ENCODE measurements at places on chromosomes 11 and 22.

DNA sequence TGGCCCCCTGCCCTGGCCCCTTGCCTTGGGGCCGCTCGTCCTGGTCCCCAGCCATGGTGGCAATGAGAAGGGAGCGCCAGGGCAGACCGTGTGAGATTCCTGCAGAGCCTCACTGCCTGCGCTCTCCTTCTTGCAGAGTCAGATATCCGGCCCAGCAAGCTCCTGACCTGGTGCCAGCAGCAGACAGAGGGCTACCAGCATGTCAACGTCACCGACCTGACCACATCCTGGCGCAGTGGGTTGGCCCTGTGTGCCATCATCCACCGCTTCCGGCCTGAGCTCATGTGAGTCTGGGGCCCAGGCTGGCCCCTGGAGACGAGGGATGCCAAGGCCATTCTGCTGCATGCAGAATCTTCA is 114.1 kb downstream of the MICAL2 start:
- DNase-seq, result peak; percentile 84

GRCh38 chr11:29657709-29658108 is 359.1 kb downstream of the KCNA4 start:
- no peak for DNase-seq

GRCh38 chr11:100689141-100689540 is 2.1 kb downstream of the ARHGAP42 start:
- DNase-seq, result no peak

- DNase-seq, result peak; percentile 20
These were observed 20.5 kb downstream of the UBE2L3 start for GRCh38 chr22:21587803-21588611.

GRCh38 chr22:48869161-48869560 is 958.5 kb downstream of the BRD1 start:
- DNase-seq, result no peak

DNA sequence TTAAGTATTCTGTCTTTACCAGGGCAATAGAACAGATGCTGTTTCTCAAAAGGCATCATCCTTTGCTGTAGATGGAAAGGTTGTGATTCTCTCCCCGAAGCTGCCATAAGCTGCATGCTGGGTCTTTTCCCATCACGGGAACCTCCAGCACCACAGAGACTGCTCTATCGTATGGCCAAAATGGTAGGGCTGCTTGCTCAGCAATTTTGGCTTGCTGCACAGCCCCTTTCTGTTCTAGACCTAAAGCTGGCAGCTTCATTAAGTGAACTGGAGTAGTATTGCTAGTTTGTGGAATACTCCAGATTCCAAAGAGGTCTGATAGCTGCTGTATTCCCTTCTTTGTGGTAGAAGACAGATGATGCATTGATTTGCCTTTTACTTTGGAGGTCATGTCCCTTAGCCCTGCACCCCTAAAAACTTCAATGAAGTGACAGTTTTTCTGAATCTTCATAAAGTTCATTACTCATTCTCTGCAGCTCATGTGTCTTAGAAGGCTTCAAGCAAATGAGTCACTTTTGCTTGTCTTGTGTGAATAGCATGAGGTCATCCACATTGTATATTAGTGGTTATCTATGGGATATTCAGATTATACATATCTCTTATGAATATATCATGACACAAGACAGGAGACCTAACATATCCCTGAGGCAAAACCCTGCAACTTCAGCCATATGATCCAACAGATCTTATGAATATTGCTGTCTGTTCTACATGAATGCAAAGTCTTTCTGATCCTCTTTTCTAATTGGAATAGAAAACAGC is 245.3 kb downstream of the FAM76B start:
- peak; percentile 2 for DNase-seq

DNA sequence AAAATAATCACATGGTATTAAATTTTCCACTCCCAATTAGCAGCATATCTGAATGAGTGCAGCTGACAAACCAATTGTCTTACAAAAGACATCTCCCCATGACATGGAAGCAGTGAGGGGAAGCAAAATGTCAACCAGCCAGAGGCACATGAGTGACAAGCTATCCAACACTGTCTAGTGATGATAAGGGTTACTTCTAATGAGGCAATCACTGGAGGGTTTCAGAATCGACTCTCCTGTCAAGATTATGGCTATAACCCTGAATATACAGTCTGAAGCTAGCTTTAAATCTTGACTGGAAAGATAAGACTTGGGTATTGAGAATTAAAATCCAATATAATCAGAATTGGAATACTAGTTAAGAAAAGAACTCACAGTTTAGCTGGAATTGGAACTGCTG is 50.3 kb downstream of the AMBRA1 start:
- DNase-seq, result no peak

DNA sequence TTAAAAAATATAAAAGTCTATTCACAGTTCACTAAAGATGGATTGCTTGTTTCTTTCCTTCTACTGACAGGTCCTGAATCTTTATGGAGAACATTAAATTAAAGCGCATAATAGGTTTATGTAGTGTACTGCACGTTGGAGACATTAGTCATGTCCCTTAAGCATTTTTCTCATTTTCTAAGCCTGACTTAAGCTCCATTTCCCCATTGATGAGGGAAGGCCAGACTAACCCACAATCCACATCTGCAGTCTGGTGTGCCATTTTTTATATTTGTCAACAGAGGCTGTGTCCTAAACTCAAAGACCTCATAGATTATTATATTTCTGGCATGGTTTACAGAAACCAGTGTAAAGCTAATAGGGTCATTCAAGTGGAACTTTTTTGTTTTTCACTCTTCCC is 39.9 kb downstream of the CADM1 start:
- no peak for DNase-seq

DNA sequence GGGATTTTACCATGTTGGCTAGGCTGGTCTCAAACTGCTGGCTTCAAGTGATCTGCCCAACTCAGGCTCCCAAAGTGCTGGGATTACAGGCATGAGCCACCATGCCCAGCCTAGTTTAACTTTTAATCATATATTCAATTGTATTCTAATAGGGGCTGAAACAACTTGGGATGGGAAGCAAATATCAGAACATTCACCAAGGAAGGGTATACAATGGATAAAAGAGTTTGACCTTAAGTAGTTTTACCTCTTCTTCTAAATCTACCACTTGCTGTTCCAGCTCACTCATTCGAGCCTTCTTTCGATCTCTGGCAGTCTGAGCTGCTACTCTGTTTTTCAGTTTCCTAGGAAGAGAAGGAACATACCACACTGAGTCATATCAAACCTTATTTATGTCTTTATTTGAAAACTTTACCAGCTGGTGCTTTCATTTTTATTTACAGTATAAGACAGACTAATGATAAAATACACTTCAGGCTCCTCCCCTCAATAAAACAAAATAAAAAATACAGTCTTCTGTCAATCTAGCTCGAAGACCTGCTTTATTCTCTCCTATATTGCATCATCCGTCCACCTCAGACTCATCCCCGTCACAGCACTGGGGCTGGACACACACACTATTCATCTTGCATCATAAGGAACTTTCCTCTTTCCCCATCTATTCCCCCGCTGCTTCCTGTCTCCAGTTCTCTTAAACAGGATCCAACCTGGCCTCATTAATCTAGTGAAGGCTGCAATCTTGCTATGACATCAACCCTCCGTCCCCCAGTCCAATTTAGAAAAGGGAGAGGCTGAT is 1.4 kb downstream of the XBP1 start:
- peak; percentile 55 for DNase-seq

DNA sequence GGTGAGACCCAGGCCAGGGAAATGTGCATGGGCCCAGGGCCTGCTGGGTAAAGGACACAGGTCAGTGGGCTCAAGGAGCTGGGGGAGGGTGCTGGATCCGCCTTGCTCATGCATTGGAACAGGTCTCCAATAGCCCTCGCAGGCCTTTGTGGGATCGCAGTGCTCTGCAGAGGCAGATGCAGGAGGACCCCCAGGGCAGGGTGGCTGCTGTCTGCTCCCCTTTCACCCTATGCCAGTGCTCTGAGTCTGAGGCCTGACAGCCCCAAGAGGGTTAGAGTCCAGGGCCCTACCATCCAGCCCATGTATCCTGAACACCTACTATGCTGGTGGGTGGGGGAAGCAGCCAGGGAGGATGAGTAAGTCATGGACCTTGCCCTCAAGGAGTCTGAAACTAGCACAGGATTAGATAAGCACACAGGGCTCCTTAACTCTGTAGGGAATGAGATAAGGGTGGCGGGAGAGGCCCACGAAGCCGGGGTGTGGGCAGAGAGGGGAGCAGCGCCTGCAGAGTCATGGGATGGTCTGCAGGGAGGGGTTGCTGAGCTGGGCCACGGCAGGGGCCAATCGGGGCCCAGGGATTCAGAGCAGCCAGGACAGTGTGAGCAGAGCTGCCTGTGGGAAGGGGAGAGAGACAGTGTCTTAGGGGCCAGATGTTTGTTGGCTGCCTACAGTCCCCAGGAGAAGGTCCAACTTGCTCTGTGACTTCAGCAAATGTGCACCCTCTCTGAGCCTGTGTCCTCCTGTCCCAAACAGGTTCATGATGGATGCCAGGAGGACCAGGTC is 10.5 kb upstream of the EHD1 start:
- no peak for DNase-seq

DNA sequence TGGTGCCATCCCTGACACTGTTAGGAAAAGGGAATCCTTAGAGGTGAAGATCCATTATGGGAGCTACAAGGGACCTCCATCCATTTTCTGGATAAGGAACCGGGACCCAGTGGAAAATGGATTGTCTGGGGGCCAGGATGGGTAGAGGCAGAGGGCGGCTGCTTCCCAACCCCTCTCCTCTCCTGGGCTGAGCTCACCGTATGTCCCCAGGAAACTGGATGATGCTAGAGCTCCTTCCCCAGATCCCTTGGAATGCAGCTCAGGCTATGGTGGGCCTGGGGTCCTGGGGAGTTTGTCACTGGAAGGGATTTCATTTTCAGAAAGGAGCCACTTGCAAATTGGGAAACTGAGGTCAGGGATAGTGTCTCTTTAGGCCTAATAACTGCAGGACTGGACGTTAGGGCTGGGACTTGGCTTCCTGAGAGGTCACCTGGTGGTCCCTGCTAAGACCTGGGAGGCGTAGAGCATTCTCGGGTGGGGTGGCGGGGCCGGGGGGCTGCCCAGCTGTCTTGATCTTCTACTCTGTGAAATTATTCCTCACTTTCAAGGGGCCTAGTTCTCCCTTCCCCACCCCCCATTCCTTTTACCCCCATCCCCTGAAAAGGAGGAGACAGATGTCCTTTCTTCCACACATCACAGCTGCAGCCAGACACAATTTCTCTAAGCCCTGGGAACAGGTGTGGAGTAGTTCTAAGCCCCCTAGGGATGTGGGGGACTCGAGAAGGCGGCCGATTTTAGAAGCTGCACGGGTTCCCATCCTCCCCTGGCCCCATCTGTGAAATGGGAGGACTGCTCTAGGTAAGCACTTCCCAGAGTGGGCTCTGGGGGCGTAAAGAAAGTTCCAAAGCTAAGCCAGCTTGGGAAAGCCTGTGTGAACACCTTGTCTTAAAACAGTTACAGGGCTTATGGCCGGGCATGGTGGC is 99.8 kb downstream of the PKNOX2 start:
- no peak for DNase-seq

GRCh38 chr11:46508360-46508759 is 85.5 kb downstream of the AMBRA1 start:
- DNase-seq, result no peak

DNA sequence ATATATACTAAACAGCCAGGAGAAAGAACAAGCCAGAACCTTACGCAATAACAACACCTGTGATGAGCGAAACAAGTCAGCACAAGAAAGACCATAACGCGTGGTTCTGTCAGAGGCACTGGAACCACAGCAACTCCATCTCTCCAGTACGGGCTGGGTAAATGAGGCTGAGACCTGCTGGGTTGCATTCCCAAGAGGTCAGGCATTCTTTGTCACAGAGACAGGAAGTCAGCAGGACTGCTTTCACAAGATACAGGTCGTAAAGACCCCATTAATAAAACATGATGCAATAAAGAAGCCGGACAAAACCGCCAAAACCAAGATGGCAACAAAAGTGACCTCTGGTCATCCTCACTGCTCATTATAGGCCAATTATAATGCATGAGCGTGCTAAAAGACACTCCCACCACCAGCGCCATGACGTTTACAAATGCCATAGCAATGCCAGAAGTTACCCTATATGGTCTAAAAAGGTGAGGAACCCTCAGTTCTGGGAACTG is 21.7 kb downstream of the TPST2 start:
- DNase-seq, result no peak

DNA sequence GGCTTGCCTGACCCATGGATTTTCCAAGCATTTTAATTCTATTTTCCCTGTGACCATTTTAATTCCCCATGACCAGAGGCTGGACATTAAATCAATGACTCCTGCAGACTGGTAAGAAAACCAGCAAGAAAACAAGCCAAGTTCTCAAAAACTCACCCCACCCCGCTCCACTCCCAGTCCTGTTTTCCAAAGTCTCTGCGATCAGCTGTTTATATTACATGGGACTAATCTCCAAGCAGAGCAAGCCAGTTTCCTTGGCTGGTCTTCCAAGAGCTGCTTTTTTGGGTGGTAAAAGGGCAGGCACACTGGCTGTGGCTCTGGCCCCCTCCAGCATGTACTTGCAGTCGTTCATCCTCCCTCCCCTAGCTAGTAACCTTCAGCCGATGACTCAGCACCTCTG is 97.9 kb downstream of the RRAS2 start:
- no peak for DNase-seq

- DNase-seq, result no peak
These were observed 332.2 kb upstream of the RAG2 start for GRCh38 chr11:36930256-36930655.

- DNase-seq, result no peak
These were observed 32.6 kb upstream of the KCNQ1OT1 start for GRCh38 chr11:2732261-2732939.

- DNase-seq, result no peak
These were observed 91.7 kb downstream of the BRD1 start for GRCh38 chr22:49735901-49736421.

- DNase-seq, result no peak
These were observed 251 bp downstream of the SHISA8 start for GRCh38 chr22:41914611-41915034.

DNA sequence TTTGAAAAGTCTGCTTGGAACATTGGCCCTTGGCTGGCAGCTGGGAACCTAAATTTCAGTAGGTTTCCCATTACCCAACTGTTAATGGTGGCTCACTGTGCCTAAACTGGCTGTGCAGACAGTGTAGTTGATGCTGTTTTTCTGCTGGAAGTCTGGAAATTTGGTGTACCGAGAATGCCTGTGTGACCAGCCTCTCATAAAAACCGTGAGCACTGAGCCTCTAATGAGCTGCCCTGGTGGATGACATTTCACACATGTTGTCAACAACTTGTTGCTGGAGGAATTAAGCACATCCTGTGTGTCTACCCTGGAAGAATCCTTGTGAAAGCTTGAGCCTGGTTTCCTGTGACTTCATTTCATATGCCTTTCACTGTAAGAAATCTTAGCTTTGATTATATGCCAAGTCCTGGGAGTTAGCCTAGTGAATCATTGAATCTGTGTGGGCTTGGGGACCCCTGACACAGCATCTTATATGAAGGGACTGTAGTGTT is 131.1 kb downstream of the LDLRAD3 start:
- no peak for DNase-seq

GRCh38 chr11:87219266-87219665 is 181.5 kb downstream of the TMEM135 start:
- DNase-seq, result no peak

DNA sequence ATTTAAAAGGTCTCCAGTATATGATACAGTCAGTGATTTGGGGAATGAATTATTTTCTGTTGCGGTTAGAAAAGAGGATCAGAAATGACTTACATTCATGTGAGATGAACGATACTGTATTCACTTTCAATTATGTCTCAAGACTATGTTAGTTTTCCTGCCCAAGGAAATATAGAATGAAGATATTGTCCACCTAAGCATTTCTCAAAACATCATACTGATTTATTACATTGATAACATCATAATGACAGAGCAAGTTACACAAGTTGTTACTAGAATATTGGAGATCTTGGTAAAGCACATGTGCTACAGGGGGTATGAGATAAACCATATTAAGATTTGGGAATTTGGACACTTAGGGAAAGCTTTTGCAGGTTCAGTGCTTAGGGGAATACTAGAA is 67.8 kb upstream of the OR9G4 start:
- DNase-seq, result no peak
